ENCODE measurements at places on chromosomes 6 and 20.

GRCh38 chr6:13384966-13385365, 56.6 kb upstream of the TBC1D7 start:
- DNase-seq = no peak

DNA sequence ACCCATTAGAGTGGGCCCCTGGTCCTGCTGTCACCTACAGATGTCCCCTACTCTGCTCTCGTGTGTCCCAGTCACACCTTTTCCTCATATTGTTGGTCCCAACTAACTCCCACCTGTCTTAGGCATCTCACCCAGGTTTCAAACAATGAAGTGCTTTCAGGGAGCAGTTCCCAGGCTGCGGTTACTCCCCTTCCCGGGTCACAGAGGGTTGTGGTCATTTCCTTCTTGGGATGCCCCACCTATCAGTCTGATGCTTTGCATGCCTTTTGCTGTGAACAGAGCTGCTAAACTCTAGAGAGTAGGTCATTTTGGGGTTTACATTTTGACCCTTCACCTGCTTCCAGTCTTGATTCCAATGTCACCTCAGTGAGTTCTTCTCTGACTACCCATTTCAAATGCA, 181.6 kb downstream of the CDC5L start:
- DNase-seq = no peak

DNA sequence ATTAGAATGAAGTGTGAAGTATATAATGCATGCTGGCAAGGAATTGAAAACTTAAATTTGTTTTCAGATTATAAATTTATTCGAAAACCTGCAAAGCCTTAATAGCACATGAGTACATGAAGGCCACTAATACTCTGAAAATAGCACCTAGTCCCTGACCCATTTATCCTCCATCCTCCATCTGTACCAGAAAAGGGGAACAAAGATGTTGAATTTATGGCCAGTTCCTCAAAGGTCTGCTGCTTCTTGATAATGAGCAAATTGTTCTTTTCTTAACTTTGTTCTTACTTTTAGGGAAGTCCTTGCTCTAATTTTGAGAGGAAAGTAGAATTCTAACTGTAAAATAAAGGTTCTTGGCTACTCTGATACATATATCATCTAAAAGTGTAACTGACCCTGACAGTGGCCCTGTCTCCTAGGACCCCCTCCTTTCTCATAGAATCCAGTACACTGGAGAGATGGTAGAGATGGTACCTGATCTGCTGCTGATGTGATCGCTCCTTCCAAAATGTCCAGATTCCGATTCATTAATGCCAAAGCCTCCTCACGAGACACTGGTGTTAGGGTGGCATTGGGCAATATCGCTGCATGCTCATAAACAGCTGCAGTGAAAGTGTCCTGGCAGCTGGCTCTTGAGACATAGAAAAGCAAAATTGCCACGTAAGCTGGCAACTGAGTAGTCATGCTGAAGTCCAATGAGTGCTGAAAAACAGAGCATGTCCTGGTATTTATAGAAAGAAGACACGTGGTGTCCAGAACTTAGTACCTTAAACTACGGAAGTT, at the start of gene VNN1:
VNN1 (minus strand) TSS at position 704 of the 783 bp plus-strand sequence; CDS start at position 684, 20 bp downstream.
- DNase-seq = no peak

- DNase-seq = no peak
Measured at GRCh38 chr6:166529586-166529985, 56.9 kb downstream of the RAMACL start.

DNA sequence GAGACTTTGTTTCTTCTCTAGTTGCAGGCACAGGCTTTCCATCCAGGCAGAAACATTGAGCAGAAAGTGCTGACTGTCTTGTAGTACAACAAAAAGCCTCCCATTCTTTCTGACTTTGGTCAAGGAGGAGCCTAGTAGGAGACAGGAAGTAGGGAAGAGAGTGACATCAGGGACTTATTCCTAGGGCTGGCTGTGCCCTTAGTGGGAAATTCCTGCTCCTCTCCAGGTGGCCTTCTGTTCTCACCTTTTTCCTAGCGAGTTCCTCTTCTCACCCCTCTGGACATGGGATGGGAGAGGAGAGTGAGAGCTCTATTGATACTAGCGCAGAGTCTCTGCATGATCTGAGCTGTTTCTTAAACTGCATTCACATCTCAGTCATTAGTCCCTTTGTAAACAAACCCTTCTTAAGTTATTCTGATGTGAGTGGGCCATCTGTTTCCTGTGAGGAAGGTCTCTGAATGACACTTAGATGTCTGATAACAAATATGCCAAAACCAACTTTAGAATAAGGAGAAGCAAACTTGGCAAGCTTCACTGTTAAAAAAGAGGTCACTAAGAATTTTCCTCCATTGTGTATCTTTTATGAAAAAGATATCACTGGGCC, 455.0 kb downstream of the GJA1 start:
- peak; percentile 8 for DNase-seq

GRCh38 chr6:17032988-17033634, 68.7 kb upstream of the STMND1 start:
- DNase-seq = no peak

DNA sequence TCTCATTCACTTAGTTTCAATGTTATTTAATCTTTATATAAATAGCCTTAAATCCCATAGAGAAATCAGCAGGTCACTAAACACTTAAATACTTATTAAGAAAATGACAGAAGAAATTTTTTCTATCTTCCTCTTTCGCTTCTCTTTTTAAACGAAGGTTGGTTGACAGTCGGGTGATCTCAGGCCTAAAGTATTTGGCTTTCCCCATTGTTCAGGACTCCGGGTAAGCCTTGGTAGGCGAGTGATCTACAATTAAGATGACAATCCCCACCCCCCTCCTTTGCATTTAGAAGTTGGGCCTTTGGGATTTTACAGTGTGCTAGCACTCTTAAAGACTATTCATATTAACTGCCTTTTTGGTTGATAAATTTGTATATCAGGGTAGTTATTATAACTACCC, 19.7 kb upstream of the UTRN start:
- peak; percentile 86 for DNase-seq

DNA sequence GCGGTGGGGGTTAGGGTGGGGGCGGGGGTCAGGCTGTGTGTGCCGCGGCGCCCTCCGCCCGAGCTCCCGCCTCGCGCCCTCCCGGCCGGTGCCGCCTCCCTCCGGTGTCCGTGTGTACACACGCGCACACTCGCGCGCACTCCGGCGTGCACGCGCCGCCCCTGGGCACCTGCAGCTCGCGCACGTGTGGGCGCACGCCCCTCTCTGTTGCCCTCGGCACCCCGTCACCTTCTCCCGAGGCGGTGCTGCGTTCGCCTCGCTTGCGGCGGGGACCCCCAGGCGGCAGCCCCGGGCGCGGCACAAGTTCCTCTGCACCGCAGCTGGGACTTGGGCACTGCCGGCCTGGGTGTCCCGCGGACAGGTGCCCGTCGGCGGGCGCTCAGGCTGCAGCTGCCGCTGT, 525 bp downstream of the MACROD2 start:
- peak; percentile 74 for DNase-seq

Measured in neural progenitor cell (in vitro differentiated cells).